ENCODE measurements at places on chromosomes 12 and 14.

- no peak for DNase-seq
Measured at GRCh38 chr12:26471560-26471959, 276.2 kb downstream of the SSPN start.

GRCh38 chr12:114823724-114824123 is 139.7 kb upstream of the TBX3 start:
- DNase-seq, result no peak

- no peak for DNase-seq
Measured at GRCh38 chr12:52658196-52658595, 6.2 kb upstream of the KRT2 start.

- DNase-seq, result no peak
Measured at GRCh38 chr14:20204721-20205120, 14.0 kb downstream of the OR11G2 start.

DNA sequence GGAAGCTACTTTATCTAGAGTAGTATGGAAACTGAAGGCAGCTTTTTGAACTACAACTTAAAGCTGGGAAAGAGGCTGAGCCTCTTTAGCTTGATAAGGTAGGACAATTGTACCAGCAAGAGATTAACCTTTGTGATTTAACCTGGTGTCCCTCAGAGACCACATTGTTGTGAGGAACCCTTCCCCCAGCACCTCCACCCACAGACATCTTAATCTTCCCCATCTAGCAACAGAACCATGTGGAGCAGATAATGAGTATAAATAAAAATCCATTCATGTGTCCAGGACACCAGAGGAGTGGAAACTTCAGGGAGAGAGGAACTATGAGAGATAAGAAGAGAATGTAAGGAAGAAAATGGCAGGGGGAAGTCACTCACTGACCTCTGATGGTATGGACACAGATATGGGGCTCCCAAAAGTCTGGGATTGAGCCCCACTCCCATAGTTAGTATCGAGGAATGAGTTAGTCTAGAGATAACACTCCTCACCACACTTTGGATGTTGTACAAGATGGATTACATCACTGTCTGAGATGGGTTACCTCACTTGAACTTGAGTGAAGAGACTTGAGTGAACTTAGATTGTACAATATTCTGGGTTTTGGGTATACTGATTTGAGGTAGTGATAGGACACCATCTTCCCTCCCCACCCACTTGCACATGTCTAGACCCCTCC is 33.9 kb upstream of the SLC38A2 start:
- no peak for DNase-seq

DNA sequence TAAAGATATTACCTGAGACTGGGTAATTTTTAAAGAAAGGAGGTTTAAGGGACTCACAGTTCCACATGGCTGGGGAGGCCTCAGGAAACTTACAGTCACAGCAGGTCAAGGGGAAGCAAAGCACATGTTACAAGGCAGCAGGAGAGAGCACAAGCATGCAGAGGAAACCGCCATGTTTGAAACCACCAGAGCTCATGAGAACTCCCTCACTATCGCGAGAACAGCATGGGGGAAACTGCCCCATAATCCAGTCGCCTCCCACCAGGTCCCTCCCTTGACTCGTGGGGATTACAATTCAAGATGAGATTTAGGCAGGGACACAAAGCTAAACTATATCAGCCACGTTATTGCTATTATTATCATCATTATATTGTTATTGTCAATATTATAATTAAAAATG is 138.7 kb downstream of the RIMBP2 start:
- no peak for DNase-seq

DNA sequence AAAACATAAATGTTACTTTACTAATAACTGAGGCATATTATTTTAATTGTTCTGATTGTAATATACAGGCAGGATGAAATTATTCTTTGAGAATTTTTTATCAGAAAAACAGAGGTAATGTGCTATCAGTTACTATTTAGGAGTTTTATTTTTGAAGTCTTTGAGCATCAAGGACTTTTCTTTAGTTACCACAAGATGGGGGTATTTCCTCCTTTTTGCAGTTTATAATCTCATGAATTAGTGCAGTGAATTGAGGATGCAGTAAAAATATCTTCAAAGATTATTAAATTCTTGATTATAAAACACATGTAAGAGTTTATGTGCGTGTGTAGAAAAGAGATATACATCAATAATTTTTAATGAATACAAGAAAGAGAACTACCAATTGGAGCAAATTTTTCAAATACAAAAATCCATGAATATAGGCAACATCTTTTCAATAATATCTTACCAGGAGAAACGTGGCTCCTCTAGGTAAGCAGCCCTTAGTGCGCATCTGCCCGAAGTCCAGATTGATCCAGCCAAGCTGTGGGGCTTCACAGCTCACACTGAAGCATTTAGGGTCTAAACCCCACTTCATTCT is 71.6 kb downstream of the ERGIC2 start:
- peak; percentile 47 for DNase-seq

GRCh38 chr12:102005256-102005655 is 56.5 kb downstream of the WASHC3 start:
- DNase-seq, result no peak

DNA sequence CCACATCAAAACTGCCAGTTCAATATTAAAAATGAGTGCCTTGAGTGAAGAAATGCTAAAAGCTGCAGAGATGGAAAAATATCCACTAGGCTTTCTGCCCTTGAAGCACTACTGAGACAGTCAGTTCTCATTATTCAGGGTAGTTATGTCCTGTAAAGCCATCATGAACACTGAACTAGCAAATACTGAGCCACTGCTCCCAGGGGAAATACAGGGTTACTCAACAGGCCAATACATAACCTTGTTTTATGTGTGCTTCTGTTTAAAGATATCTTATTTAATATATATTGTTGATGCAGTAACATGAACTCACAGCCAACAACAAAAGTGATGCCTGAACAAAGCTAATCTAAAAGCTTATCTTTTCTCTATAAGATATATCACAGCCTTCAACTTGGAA is 3.3 kb downstream of the RAD52 start:
- no peak for DNase-seq

DNA sequence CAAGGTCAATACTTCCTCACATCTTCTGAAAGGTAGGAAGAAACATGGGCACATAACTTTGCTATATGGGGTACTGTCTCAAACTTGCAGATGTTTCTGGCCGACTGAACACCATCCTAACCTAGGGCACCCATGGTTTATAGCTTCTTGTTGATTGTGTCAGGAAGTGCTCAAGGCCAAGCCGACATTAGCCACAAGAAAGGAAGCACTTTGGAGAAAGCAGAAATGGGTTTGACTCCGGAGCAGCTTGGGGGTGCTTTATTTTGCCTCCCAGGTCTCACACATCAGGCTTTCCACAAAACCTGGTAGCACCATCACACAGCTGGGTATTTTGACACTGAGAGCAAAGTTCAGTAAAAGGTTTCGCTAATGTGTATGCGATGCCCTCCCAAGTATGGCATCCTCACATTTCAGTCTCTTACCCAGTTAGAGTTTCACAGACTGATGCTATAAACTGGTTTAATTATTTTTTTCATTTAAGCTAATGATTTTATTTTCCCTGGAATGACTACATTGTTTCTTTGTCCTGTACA is 25.2 kb upstream of the BHLHE41 start:
- DNase-seq, result no peak

- DNase-seq, result no peak
Measured at GRCh38 chr14:99047441-99048031, 224.5 kb downstream of the BCL11B start.

DNA sequence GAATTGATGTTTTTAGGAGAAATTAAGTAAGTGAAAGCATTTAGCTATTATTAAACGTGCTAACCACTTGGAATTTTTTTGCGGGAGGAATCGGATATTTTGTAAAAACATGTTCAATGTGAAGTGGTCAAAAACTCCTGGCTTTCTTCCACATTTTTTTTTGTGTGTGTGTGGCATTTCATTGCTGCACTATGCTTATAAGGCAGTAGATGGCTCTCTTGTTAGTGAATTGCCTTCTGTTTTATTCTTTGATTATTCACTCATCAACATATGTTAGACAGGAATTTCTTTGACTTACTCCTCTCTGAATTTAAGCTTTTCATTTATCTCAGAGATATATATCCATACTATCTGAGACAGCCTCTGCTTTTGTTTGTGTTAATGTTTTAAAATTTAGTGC is 71.3 kb downstream of the DERA start:
- peak; percentile 65 for DNase-seq

DNA sequence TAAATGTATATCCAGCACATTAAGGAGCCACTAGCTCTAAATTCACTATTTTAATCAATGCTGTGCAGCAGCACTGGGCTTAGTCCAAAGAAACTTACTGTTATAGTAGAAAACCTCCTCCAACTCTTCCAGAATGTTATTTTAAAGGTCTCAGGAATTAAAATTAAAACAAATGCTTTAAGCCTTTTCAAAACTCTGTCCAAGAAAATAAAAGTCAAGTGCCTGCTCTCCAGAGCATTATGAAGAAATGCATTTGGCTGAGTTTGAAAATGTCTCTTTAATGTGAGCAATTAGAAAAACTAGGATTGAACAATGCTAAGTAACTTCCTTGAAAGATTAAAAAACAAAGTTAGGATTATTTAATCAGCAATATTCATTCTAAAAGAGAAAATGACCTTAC is 322.4 kb upstream of the DCN start:
- no peak for DNase-seq

Measured in DMS53 (cell line).